Adipose tissue (tissue), 3 donors: ENCODE measurements at places on chromosomes 4 and X. TPM values are rescaled to one million over a fixed set of nuclear protein-coding genes. Genes with fewer than 3 reads are reported as not detected.

Gene FOXP3
- polyA plus RNA-seq, result 0.11 TPM

Gene ABCG2
- polyA plus RNA-seq, result 0.22 TPM

Gene TENM3
- polyA plus RNA-seq, result 1.8 TPM

Gene SLC10A4
- polyA plus RNA-seq, result not detected

Gene TASL
- 0.40 TPM for polyA plus RNA-seq

Gene MGARP
- polyA plus RNA-seq, result 3.4 TPM

Gene EGF
- polyA plus RNA-seq, result not detected

Gene KLKB1
- not detected for polyA plus RNA-seq

Gene PRDM8
- polyA plus RNA-seq, result 1.8 TPM

Gene PDE5A
- polyA plus RNA-seq, result 3.3 TPM

Gene VSIG4
- polyA plus RNA-seq, result 129 TPM

Gene GSX2
- not detected for polyA plus RNA-seq

Gene CPZ
- 3.2 TPM for polyA plus RNA-seq

Gene HTN1
- polyA plus RNA-seq, result not detected

Gene MAGEA1
- polyA plus RNA-seq, result not detected

Gene EIF1AX
- polyA plus RNA-seq, result 19.8 TPM

Gene TGIF2LX
- polyA plus RNA-seq, result not detected

Gene KLB
- 23.6 TPM for polyA plus RNA-seq

Gene MAGEE2
- not detected for polyA plus RNA-seq

Gene MGAT4D
- polyA plus RNA-seq, result not detected

Gene TXK
- polyA plus RNA-seq, result 0.45 TPM

Gene MAGEA12
- not detected for polyA plus RNA-seq

Gene ADD1
- polyA plus RNA-seq, result 154 TPM

Gene SFRP2
- 83.0 TPM for polyA plus RNA-seq

Gene AFAP1
- 11.8 TPM for polyA plus RNA-seq

Gene MAGED4
- 0.90 TPM for polyA plus RNA-seq

Gene DOK7
- 0.18 TPM for polyA plus RNA-seq

Gene HAND2
- 42.7 TPM for polyA plus RNA-seq

Gene NWD2
- polyA plus RNA-seq, result 0.51 TPM

Gene TLR10
- 0.18 TPM for polyA plus RNA-seq

Gene FAM47B
- polyA plus RNA-seq, result not detected

Gene FAM9B
- not detected for polyA plus RNA-seq

Gene F11
- 15.0 TPM for polyA plus RNA-seq

Gene CCDC149
- polyA plus RNA-seq, result 12.6 TPM

Gene TCEAL5
- not detected for polyA plus RNA-seq

Gene SRPX2
- polyA plus RNA-seq, result 38.8 TPM

Gene COX7B2
- not detected for polyA plus RNA-seq

Gene CXorf49
- 0.40 TPM for polyA plus RNA-seq

Gene MAGEB2
- not detected for polyA plus RNA-seq

Gene CENPE
- 0.16 TPM for polyA plus RNA-seq

Gene LRIT3
- polyA plus RNA-seq, result 0.10 TPM

Gene RHOXF2
- not detected for polyA plus RNA-seq

Gene UCP1
- 0.56 TPM for polyA plus RNA-seq

Gene MAGED4B
- polyA plus RNA-seq, result 10.2 TPM

Gene DNASE1L1
- polyA plus RNA-seq, result 26.6 TPM

Gene STATH
- not detected for polyA plus RNA-seq

Gene EDA2R
- polyA plus RNA-seq, result 1.3 TPM
